ENCODE measurements at places on chromosomes 7 and 10.

- no peak for DNase-seq
Observed at GRCh38 chr7:131183611-131184119, 144.0 kb upstream of the MKLN1 start.

GRCh38 chr10:87816163-87816897, 1.7 kb downstream of the ATAD1 start:
- no peak for DNase-seq

DNA sequence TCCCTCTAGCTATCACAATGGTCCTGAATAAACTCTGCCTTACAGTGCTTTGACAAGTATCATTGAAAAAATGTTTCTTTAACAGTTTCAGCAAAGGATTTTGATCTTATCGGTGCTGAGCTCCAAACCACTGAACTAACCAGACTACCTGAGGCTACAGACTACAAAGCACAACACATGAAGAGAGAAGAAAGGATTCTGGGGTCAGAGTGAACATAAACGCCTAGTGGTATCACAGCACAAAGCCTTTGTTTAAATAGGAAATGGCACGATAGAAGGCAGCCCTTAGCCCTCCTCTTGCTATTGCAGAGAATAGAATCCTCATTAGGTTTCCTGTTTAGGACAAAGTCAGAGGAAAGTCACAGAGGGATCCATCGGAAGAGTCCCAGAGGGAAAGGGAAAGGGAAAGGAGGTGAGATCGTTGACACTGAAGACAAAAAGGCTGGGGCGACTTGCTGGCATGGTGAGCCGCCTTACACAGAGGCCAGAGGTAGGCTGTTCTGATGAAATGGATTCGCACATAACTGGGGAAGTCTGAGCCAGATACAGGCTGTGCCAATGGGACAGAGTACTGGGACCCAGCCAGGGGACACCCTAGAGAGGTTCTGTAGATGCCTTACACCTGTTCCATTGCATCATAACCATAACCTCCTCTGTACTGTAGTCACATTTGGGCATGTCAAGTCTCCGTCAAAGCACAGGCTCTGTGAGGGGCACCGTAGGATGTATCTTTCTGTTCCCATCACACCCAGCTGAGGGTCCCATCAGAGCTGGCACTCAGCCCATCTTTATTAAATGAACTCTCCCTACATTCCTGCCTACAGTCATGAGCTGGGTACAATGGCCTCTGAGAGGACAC, 71.5 kb downstream of the XPNPEP1 start:
- DNase-seq, result no peak

DNA sequence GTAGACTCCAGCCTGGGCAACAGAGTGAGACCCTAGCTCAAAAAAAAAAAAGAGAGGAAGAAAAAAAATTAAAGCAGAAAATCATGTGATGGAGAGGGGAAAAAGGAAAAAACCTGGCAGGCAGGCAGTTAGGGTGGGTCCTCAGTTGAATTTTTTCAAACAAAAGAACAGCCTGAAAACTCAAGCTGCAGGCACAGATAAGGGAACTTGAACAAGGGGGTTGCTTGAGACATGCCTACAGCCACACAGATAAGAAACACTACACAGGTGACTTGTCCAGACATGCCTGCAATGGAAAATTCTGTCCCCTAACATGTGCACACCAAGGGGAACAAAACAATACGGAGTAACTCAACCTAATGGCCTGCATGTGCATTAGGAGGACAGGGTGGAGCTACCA, 19.2 kb downstream of the VIM start:
- DNase-seq, result no peak

DNA sequence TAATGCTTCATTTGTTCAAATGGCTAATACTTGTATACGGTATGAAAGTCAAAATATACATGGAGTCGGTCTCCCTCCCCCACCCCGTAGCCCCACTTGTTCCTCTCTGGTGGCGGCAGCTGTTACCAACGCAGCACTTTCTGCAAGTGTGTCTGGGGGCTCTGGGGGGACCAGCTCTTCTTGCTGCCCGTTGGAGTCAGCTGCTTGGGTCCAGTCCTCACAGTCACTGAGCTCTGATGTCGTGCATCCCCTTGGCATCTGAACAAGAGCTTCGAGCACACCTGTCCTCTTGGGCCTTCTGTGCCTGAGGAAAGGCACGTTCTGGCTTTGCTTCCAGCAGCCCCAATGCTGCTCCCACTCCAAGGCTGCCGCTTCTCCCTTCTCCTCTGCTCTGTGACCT, 493.1 kb downstream of the PLXNA4 start:
- DNase-seq, result no peak

- DNase-seq, result no peak
Observed at GRCh38 chr10:598415-599170, 90.9 kb downstream of the DIP2C start.

DNA sequence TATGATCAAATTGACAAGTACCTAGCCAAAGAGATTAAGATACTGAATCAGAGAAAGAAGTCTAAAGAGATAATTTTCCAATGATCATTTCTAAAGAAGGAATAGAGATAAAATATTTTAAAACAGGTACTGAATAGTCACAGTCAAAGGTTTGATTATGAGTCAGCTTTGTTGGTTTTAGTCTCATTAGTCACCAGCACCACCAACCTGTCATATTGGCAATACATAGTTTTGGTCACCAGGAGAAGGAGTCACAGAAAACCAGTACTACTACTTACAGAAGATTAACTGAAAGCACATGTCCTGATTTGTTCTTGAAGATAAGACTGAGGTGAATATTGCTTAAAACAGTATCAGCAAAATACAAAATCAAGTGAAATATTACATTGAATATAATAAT, 34.6 kb downstream of the ZEB1 start:
- DNase-seq, result no peak

GRCh38 chr10:45441239-45442190, 67.5 kb downstream of the ALOX5 start:
- DNase-seq, result no peak

DNA sequence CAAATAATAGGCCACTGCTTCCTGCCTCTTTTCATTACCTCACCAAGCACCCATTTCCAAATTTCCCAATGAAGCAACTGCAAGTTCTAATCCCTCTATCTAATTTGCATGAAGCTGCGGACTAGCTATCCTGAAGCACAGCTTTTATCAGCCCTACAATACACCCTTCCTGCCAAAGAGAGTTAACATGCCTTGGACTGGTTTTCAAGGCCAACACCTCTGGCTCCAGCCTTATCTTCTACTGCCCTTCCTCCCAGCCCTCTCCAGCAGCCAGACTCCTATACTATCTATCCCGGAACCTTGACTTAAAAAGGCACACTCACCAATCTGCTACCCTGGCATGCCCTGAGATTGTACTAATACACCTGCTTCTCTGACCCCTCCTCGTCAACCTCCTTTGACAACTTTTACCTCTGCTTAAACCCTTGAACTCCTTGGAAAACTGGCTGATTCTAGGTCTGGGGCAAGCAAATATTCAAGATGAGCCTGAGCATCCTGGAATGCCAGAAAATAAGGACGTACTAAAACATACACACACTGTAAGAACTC, 73.4 kb downstream of the SGMS1 start:
- no peak for DNase-seq

GRCh38 chr10:74058658-74059057, 60.7 kb downstream of the VCL start:
- DNase-seq, result no peak

GRCh38 chr7:108132551-108133265, 2.5 kb upstream of the LAMB4 start:
- DNase-seq, result no peak
